ENCODE measurements at places on chromosomes 7 and 10.

DNA sequence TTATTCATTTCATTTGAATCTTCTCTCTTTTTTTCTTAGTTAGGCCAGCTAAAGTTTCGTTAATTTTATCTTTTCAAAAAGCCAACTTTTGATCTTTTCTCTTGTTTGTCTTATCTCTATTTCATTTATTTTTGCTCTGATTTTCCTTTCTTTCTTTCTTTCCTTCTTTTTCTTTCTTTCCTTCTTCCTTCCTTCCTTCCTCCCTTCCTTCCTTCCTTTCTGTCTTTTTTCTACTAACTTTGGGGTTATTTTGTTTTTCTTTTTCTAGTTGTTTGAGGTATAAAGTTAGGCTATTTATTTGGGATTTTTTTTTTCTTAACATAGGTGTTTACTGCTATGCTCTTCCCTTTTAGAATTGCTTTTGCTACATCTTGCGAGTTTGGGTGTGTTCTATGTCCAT lies 13.2 kb upstream of the ASB15 start:
- DNase-seq, result no peak

DNA sequence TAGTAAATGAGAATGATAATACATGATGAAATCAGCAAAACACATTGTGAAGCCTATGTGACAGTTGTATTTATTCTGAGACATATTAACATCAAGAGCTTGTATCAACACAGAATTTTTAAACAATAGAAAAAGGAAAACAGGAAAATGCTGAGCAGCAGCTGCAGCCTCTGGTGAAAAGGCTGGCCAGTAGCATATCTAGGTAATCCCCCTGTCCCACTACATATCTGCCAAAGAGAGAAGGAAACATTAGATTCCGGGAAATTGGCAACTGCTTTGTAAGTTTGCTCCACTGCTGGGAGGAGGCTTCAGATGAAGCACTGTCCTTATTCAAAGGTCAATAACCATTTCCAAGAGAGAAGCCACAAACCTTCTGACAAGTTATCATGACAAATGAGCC lies 89.4 kb downstream of the RALA start:
- DNase-seq, result no peak

DNA sequence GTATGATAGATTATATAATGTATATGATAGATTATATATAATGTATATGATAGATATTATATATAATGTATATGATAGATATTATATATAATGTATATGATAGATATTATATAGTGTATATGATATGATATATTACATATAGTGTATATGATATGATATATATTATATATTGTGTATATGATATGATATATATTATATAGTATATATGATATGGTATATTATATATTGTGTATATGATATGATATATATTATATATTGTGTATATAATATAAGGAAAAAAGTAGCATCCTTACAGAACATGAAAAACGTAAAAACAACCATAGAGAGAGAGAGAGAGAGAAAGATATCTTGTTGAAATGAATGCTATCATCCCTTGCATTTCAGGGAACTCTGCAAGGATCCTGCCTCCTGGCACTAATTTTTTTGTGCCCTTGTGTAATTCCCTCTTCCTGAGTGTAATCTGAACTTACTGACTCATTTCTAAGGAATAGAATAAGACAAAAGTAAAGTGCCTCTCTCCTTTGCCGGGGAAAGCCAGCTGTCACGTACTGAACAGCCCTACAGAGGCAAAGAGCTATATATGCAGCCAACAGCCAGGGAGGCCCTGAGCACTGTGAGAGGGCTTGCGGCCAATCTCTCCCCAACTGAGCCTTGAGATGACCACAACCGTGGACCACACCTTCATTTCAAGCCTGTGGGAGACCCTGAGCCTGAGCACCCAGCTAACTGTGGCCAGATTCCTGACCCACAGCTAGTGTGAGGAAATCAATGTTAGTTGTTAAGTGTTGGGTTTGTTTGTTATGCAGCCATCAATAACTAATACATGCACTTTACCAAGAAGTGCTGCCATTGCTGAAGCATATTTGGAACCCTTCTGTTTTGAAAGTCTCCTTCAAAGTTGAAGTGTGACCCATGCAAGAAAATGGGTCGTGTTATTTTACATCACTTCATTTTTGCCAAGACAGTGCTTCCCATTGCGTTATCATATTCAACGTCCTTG lies 61.1 kb upstream of the EZH2 start:
- DNase-seq, result no peak

DNA sequence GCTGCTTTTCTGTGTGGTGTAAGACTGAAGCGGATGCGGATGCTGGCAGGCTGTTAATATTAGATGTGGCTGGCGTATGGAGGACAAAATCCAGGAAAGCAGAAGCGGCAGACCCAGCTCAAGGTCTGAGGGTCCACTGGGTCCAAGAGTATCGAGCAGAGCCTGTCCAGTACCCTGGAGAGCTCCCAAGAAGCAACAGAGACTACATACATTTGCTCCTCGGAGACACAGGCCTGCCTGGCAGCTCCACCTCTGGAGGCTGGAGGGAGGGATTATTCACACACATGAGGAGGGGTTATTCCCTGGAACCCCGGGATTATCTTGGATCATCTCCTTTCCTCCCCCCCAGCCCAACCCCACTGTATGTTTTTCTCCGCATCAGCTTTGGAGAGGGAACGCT lies 31.3 kb upstream of the LOXL4 start:
- no peak for DNase-seq

DNA sequence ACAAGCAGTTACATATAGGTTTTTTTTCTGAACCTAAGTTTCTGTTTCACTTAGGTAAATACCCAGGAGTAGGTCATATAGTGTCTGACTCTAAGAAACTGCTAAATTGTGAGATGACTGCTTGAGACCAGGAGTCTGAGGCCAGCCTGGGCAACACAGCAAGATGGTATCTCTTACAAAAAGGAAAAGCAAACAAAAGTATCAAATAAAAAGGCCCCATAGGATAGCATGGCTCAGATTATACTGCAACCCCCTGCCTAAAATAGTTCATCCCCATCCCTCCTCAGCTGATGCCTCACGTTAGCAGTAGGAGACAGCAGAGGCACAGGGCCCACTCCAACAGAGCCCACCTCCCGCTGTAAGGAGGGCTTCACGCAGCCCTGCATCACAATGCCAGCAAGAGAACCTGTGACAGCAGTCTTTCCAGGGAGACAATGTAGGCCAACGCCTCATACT lies 90.3 kb downstream of the SRPK2 start:
- no peak for DNase-seq

DNA sequence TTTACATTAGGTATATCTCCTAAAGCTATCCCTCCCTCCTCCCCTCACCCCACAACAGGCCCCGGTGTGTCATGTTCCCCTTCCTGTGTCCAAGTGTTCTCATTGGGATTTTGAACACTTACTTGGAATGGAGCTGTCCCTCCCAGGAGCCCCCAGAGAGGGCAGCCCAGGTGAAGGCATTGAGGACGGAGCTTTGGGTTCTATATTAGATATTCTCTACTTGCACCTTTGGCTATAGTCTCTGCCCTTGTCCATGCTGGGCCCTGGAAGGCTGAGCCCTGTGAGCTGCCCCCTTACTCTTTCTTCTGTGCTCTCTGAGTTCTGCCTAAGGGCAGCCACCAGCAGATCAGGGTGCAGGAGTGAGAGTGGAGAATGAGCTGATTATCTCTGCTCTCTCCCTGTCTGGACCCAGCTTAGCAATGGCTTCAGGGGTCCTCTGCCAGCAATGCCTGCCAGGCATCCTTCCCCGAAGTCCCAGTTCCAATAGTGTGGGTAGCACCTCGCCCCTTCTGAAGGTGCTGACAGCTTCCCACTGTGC lies 11.2 kb downstream of the ADRA2A start:
- no peak for DNase-seq

DNA sequence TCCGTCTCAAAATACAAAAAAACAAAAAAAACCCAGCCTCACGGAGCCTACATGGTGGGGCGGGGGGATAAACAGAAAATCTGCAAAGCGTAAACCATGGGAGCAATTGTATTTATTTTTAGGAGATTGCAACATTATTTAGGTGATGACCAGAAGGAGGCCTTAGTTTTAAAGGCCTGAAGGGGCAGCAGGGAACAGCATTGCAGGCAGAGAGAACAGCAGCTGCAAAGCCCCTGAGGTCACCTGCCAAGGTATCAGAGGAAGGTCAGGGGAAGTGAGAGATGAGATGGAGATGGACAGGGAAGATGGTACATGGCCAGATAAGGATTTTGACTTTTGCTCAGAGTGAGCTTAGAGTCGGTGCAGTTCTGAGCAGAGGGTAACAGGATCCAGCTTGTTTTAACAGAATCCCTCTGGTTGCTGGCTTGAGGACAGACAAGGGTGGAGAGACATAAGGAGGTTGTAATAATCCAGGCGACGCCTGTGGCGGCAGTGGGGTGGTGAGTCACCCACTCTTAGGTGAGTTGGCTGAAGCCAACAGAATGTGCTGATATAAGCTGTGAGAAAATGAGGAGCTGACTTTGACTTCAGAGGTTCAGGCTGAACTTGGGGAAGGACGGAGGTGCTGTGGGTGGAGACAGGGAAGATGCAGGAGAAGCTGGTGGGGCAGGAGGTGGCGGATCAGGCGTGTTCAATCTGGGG lies 82.3 kb upstream of the GTF2I start:
- DNase-seq, result no peak

- no peak for DNase-seq
Measured at GRCh38 chr7:42460933-42461332, 223.9 kb upstream of the GLI3 start.

DNA sequence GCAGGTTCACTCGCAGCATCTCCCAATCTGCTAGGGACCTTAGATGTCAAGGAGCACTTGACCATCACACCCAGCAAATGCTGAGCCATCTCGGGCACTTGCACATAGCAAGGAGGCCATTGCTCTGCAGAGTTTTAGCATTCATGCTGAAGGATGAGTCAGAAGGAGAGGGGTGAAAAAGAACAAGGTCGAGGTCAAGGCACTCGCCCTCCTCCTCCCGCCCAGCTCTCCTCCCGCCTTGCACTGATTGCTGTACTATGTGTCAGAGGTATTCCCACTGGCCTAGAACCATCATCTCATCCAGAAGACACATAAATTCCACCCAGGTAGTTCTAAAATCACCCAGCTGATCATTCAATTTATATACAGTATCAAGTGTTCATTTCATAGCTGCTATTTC lies 255.1 kb upstream of the SP4 start:
- DNase-seq, result no peak

All from SHP77 treated with DMSO at 0.1 percent for 48 hours (cell line).